ENCODE measurements at places on chromosomes 16 and 17.
A peak's percentile ranks its signal among the peaks of the same experiment; 100 is the strongest.

- DNase-seq = peak; percentile 72
Observed at GRCh38 chr17:77332981-77333685, 192.4 kb downstream of the SEC14L1 start.

- DNase-seq = no peak
Observed at GRCh38 chr16:62280506-62280905, 244.3 kb upstream of the CDH8 start.

- DNase-seq = no peak
Observed at GRCh38 chr17:80816241-80817103, 175.2 kb upstream of the CHMP6 start.

DNA sequence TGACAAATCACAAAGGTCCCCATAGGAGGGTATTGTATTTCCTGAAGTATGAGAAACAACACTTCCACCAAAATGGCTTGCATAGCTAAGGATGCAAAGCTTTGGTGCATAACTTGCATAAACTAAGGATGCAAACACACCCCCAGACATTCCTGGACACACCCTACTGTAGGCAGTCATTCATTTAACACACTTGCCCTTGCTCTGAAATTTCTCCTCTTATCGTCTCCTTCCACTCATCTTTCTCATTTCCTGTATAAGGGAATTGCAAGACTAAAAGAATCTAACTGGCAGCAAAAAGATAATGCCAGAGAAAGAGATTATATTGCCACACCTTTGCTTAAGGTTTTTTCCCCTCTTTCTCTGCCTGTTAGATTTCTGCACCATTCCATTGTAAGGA lies 28.3 kb downstream of the CHD9 start:
- DNase-seq = no peak

DNA sequence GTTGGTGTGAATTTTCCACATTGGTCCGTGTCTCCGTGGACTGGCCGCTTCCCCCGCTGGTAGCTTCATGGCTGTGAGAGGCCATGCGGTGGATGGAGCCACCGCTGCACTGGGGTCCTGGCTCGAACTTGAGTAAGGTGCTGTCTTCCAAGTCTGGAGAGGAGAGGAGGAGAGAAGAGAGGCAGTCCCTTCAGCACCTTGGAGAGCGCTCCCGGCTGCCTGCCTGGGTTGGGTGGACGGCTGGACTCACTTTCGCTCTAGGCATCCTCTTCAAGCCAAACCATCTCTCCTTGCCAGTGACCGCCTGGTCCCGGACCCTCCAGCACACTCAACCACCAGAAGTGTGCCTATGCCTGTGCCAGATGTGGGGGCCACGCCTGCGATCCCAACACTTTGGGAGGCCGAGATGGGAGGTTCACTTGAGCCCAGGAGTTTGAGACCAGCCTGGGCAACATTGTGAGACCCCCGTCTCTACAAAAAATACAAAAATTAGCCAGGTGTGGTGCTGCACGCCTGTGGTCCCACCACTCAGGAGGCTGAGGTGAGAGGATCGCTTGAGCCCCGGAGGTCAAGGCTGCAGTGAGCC lies 6.2 kb downstream of the JPH3 start:
- peak; percentile 27 for DNase-seq

- no peak for DNase-seq
Observed at GRCh38 chr17:15238057-15238456, 27.1 kb downstream of the PMP22 start.

GRCh38 chr17:1399679-1400512 lies at the start of gene YWHAE:
YWHAE (minus strand) TSS chr17:1400222; CDS start chr17:1400110, 112 bp downstream.
- peak; percentile 97 for DNase-seq

DNA sequence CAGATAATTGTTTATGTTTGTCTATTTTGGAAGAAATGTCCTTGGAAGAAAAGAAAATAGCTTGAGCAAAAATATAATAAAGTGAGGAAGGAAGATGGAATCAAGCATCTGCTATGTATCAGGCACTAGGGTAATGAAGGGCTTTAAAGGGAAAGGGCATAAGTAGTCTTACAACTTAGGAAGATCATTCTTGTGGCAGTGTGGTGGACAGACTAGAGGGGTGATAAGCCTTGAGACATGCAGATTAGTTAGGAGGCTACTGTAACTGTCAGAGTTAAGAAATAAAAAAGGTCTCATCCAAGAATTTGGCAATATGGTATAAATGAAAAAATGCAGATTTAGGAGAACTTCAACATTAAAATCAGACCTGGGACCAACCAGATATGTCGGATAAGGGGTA lies 14.9 kb downstream of the FAM222B start:
- no peak for DNase-seq

DNA sequence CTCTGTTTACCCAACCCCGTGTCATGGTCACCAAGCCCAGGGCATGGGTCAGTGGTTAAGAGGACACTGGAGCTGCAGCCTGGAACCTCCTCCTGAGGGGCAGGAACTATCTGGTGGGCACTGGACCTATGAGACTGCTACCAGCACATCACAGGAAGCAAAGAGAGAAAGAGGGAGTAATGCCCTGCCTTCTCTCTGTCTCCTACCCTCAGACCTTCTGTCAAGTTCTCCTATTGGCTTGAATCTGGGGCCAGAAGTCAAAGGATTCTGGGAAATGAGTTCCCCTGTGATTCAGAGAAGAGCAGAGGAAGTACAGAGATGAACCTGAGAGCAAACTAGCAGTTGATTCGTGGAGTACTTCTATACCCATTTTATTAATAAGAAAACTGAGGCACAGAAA lies 123.0 kb upstream of the GNAO1 start:
- no peak for DNase-seq

DNA sequence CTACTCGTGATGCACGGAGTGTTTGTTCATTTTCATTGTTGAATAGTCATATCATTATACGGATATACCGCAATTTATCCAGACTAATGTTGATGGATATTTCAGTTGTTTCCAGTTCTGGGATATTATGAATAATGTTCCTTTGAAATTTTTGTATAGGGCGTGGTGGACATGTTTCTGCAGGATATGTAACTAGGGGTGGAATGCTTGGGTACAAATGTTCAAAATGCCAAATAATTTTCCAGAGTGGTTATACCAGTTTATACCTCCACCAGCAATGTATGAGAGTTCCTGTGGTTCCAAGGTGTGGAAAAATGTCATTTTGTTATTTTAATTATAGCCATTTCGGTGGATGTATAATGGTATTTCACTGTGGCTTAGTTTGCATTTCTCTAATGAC lies 53.6 kb downstream of the NUP88 start:
- DNase-seq = no peak

DNA sequence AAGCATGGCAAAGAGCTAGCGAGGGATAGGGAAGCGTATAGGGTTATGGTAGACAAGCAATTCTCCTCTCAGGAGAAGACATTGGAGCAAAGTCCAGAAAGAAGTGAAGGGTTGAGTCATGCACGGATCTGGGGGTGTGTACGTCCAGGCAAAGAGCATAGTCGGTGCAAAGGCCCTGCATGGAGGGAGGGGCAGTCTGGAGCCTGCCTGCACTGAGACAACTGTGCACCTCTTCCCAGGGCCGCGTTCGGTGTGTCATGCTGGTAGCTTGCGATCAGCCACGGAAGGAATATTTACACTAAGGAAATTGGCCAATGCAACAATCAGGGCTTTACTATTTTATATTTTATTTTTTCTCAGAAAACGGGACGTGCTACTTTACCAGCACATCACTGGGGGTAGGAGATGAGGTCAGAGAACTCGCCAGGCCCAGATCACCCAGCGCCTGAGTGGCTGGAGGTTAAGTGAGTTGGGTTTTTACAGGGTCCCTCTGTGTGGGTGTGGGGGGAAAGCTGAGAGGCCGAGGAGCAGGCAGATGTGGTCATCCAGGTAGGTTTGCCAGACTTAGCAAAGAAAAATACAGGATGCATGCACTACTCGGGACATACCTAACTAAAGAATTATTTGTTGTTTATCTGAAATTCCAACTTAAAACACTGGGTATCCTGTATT lies 6.7 kb upstream of the B9D1 start:
- no peak for DNase-seq

DNA sequence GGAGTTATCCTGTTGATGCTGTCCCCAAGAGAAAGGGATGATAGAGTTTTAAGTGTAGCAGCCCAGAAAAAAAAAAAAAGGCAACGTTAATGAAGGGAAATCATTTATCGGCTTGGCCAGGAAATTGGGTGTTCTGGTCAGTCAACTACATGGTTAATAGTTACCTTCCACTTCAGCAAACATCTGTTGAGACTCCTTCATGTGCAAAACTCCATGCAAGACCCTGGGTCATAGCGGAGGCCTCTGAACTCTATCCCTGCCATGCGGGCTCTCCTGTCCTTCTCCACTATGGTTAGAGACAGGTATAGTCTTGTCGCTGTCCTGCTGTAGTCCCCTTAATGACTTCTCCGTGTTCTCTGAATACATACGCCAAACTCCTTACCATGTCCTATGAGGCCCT lies 3.5 kb upstream of the LYRM9 start:
- DNase-seq = no peak

GRCh38 chr16:87627542-87628245 lies 25.4 kb downstream of the JPH3 start:
- no peak for DNase-seq

GRCh38 chr16:79985606-79986005 lies 385.1 kb upstream of the MAF start:
- DNase-seq = no peak

- DNase-seq = no peak
Observed at GRCh38 chr16:8887952-8888560, 5.9 kb downstream of the LITAFD start.

DNA sequence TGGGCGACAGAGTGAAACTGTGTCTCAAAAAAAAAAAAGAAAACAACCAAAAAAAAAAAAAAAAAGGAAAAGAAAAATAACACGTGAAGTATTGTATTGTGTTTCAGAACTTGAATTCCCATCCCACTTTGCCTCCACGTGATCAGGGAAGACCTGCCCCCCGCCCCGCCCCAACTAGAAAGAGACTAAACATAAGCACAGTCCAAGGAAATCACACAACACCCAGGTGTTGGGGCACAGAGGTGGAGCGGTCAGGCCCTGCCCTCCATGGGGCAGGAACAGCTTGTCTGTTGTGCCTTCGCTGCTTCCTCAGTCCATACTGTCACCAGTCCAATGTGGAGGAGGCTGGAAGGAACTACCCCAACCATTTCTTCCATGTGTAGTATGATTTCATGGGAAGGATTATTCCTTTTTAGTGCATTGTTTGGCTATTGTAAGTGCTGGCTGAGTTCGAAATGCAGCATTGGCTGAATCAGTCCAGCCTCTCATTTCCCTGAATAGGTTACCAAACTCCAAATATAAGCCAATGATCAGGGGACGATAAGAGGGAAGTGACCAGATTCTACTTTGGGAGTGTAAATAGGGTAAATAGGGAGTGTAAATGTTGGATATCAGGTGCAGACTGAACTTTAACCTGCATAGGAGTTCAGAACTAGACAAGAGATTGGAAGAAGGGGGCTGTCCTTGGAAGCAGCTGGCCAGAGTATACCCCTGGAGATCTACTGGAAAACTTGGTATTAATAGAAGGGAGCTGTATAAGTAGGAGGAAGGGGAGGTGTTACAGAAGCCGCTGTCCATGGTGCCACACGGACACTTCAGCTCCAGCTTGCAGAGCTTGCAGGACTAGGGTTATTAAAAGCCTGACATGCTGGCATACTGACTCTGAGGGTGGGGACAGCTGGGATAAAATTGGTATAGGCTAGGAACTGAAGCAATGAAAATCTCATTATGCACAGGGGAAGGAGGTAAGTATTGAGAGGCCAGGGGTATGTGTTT lies 50.7 kb downstream of the TANGO6 start:
- DNase-seq = no peak

GRCh38 chr17:44105941-44106340 lies 17.5 kb downstream of the HDAC5 start:
- DNase-seq = no peak

DNA sequence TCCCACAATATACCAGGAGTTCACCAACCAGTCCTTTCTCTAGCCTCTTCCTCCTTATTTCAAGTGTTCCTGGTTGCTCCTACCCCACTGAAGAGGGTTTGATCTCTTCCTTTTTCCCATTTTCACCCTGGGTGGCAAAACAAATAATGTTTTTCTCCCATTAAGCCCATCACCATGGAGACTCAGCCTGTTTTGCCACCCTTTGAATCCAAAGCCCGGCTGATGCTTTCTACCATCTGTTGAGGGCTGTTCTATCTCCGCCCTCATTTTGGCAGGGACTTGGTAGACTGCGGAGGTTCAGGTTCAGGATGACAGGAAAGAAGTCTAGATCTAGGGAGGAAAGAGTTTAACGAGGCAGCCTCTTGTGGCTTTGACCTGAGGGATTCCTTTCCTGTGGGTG lies 2.6 kb downstream of the DNAH2 start:
- DNase-seq = no peak

GRCh38 chr17:70520956-70521355 lies 351.6 kb downstream of the KCNJ2 start:
- DNase-seq = no peak

Data from stimulated activated CD4-positive, alpha-beta T cell treated with anti-CD3 and anti-CD28 coated beads, Interleukin-4, amount 100 ng/mL, for 24 hours (primary cell).